ENCODE measurements at places on chromosomes 6 and 20.
A peak's percentile ranks its signal among the peaks of the same experiment; 100 is the strongest.

- no peak for DNase-seq
Observed at GRCh38 chr6:138245751-138246150, 27.5 kb upstream of the PBOV1 start.

- DNase-seq = no peak
Observed at GRCh38 chr6:139920027-139920775, 545.8 kb upstream of the CITED2 start.

DNA sequence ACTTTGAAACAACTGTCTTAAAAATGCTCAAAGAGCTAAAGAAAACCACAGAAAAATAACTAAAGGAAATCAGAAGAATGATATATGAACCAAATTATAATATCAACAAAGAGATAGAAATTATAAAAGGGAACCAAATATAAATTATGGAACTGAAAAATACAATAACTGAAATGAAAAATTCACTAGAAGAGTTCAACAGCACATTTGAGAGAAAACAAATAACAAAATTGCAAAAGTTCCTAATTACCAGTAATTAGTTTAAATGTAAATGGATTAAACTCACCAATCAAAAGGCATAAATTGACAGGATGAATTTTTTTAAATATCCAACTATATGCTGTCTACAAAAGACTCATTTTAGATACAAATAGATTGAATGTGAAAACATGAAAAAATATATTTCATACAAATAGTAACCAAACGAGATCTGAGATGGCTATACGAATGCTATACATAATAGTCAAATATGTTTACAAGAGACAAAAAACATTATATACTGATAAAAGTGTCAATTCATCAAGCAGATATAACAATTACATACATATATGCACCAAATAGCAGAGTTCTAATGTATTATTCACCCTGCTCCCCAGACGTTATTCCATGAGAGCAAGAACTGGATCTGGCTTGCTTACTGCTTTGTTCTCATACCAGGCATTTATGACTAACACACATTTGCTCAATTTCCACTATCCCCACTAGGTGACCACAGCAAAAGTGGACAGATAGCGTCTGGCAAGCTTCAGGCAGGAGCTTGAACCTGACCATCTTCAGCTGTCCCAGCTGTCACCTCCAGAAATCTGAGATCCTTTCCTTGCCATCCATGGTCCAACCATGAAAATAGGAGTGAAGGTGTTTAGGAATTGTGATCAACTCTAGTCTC lies 72.4 kb upstream of the SIRPA start:
- DNase-seq = no peak

DNA sequence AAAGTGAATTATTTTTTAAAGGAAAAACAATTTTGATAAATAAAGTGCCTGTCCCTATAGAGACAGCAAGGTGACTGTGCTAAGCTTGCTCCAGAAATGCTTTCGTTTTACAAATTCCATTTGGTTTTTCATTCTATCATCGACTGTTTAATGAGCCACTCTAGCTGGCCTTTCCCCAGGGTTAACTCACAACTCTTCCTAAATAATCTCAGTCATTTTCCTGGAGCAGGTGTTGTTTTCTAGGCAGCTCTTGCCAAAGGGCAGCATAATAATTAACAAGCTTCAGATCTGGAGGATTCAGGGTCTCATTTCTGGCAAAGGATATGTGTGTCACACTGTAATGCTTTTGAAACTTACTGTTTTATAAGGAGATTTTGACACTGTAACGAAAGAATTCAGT lies 184.2 kb downstream of the KHDC1L start:
- DNase-seq = no peak

- DNase-seq = no peak
Observed at GRCh38 chr20:8960241-8960640, 108.6 kb upstream of the PLCB4 start.

DNA sequence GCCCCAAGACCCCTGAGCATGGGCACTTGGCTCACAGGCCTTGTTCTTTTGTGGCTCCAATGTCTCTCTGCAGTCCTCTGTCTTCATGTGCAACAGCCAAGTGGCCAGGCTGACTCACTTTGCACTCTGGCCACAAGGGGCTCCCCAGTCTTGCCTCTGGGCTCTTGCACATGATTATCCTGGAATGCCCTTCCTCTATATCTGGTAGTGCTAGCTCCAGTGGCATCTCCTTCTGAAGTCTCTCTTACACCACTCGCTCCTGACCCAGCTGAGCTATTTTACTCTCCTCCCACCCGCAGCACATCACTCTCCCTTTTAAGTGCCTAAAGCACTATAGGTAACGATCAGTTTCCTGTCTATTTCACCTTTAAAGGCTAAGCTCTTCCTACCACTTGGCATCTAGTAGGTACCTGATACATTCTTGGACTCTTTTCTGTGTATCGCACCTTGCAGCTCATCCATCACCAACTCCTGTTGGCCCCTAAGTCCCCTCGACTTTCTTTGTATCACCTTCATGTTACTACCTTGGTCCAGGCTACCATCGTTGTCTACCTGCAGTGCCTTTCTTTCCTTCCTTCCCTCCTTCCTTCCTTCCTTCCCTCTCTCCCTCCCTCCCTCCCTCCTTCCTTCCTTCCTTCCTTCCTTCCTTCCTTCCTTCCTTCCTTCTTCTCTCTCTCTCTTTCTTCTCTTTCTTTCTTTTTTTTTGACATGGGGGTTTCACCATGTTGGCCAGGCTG lies 211.9 kb upstream of the RNF24 start:
- no peak for DNase-seq

GRCh38 chr20:22341508-22341907 lies 242.9 kb downstream of the FOXA2 start:
- no peak for DNase-seq

GRCh38 chr20:46291401-46291800 lies 16.9 kb downstream of the CDH22 start:
- DNase-seq = no peak

GRCh38 chr6:16252686-16253299 lies 14.4 kb downstream of the GMPR start:
- no peak for DNase-seq

GRCh38 chr6:98044151-98044561 lies 761.1 kb upstream of the MMS22L start:
- DNase-seq = no peak

DNA sequence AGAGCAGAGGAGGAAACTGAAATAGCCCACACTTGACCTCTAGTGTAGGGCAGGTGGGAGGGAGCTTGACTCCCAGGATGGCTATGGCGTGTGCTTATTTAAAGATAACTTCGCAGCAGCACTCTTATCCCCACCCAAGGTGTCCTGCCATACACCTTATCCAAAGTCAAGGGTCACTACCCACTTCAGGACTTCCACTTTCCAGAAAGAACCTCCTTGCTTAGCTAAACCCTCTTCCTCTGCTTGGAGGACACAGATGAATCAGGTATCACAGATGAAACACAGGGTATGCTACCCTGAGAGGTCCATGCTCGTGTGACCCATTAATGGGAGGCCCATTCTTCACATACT lies 2.3 kb downstream of the RIN2 start:
- no peak for DNase-seq

- DNase-seq = no peak
Observed at GRCh38 chr6:146209942-146210341, 181.1 kb downstream of the GRM1 start.

DNA sequence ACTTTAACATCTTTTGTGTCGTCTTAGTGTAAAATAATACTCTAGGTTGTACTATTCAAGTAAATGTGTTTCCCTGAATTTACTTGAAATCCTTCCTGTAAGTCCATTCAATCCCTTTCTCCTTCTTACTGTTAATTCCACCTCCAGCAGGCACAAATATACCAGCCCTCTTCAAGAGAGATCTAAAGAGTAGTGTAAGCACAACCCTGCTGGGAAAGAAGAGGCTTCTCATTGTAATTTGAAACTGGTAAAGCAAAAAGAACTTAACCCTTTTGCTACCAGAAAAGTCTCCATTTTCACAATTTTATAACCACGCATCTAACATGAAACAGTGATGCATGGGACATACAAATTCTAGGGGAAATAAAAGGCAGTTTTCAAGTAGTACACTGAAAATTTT lies at the start of gene BMP5:
Gene BMP5 (minus strand): TSS at position 191 of the 400 bp plus-strand sequence. CDS start 725 bp downstream, outside the sequence.
- no peak for DNase-seq

GRCh38 chr6:111677249-111677990 lies 71.7 kb upstream of the TRAF3IP2 start:
- no peak for DNase-seq

DNA sequence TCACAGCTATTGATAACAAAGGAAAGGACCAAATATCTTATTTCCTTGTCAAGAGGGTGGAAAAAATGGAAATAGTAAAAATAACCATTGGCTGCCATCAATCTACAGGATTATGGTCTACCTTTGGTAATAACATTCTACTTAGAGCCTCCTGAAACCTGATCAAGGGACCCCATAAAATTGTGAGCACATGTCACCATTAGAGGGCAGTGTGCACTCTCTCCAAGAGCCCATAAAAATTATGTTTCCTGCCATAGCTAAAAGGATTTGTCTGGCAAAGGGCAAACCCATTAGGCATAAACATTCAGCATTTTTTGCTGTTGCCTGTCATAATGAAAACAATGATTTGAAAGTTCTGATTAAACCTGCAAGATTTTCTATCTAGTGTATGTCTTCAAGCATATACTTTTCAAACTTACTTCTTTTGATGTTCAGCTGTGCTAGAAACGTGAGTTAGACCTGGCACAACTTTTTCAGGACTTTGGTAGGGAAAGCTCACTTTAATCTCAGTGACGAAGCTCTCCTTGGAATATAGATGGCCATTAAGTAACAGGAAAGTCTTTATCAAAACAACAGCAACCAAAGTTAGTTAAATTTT lies 120.7 kb upstream of the ZFP64 start:
- peak; percentile 11 for DNase-seq

GRCh38 chr6:11585426-11586016 lies 48.0 kb downstream of the TMEM170B start:
- DNase-seq = no peak

- DNase-seq = no peak
Observed at GRCh38 chr6:158211273-158212055, 43.3 kb downstream of the GTF2H5 start.

GRCh38 chr20:1786486-1786885 lies 108.7 kb upstream of the SIRPA start:
- no peak for DNase-seq

DNA sequence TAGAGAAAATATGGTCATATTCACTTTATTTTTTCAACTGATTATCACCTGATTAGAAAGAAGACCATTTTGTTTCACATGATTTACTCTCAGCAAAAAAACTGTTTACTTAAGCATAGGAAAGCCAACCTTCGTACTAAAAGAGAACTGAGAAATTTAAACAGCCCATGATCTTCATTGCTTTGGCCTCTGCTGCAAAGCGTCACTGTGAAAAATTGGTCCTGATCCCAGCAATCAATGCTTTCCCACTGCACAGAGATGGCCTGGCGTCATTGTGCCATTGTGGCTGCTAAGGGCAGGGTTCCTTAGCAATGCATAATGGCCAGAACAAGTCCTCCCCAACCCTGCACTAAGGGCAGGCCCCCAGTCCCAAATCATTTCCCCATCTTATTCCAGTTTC lies 19.9 kb upstream of the THEMIS start:
- DNase-seq = no peak

DNA sequence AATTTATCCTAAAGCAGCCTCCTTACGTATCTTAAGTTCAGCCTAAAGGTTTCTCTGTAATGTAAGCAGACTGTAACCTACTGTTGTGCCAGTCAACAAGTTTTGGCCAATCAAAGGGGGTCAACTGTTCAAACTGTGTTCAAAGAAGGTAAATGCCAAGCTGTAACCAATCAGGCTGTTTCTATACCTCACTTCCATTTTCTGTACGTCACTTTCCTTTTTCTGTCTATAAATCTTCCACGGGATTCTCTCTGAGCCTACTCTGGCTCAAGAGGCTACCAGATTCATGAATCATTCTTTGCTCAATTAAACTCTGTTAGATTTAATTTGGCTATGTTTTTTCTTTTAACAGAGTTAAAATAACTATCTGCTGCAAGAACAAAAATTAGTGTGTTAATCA lies 5.1 kb upstream of the CALHM6 start:
- no peak for DNase-seq

DNA sequence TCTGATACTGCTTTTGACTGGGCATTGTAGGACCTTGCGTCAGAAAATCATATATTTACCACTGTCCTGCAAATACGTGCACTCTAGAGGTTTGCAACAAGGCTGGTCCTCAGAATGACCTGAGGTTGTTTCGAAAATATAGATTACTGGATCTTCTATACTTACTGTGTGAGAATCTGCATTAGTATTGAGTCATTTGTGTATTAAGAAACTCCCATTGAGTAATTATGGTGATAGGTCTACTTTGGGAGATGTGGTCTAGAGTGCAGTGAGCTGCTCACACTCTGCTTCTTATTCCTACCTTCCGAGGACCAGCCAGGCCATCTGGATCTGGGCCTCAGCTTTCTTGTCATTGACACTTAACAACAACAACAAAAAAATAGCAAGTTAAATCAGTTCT lies 9.6 kb downstream of the KLHL32 start:
- no peak for DNase-seq

DNA sequence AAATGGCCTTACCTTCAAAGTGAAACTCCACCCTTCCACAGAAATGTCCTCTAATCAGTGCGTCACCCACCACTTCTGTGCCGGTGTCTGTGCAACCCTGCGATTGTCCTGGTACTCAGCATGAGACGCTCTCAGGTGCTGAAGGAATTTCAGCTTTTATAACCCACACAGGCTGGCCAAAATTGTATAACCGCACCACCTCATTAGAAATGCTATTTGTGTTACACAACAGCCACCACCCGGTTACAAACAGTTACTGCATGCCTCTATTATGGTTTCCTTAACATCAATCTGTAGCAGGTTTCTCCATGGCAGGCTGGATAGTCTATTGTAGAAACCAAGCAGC lies 51.5 kb downstream of the SLC23A2 start:
- DNase-seq = no peak

- DNase-seq = no peak
Observed at GRCh38 chr20:62831854-62832211, 15.0 kb downstream of the COL9A3 start.

DNA sequence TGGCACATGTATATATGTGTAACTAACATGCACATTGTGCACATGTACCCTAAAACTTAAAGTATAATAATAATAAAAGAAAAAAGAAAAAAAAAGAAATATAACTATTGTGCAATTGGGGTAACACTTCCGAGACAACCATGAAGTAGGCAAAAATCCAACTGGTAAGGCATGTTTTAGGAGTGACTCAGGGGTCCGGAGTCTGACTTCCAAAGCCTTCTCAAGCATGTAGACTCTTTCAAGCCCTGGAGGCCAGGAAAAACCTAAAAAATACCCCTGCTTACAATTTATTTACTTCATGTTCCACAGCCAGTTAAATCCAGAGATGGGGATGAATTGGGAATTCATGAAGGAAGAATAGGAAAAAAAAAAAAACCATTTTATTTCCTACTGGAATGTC lies 161.3 kb upstream of the PHACTR1 start:
- no peak for DNase-seq

DNA sequence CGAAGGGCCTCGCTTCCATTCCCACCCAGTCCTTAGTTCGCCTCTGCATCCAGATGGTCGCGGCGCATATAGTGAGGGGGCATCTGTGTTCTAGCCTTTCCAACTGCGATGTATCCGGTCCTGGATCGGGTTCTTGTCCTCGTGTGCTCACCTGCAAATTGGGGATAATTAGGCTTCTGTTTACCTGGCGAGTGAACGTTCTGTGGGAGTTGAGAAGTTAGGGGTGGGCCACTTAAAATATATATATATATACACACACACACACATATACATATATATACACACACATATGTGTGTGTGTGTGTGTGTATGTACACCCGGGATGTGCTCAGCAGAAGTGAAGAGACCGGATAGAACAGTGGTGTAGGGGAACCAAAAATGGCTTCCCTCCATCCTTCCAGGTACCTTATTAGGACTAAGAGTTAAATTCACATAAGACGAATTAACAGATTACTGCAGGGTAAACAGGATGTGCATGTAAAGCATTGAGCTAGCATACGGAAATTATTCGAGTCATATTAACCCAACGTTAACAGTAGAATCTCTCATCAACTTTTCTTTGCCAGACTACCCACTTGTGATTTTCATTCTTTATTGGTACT lies 537 bp downstream of the CSTF1 start:
- no peak for DNase-seq

Data from stimulated activated CD8-positive, alpha-beta memory T cell treated with anti-CD3 and anti-CD28 coated beads, Interleukin-2, amount 100 ng/mL, for 48 hours (primary cell).